ENCODE measurements at places on chromosomes 13 and 19.

- DNase-seq = no peak
These were observed 9.3 kb upstream of the RUBCNL start for GRCh38 chr13:46396341-46396740.

- DNase-seq = no peak
These were observed 398.8 kb downstream of the DLEU7 start for GRCh38 chr13:50444726-50445125.

DNA sequence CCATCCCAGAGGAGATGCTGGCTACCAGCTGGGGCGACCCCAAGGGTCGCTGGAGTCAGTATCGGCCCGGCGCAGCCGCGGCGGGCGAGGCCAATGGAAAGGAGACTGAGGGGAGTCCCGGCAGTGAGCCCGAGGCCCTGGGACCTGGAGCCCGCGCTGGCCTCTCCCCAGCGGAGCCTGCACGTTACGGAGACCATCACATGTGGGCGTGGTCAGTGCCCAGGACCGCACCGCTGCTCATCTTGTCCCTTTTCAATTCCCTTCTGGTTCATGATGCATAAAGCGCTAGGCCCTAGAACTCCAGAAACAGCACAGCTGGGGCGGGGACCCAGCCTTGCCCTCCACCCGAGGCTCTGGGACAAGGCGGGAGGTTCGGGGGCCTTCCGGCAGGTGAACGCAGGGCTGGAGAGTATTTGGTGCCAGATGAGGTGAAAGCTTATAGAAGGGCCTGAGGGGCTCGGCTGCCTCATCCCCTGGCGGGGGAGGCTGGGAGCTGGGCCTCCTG is 8.0 kb downstream of the C19orf25 start:
- DNase-seq = no peak

DNA sequence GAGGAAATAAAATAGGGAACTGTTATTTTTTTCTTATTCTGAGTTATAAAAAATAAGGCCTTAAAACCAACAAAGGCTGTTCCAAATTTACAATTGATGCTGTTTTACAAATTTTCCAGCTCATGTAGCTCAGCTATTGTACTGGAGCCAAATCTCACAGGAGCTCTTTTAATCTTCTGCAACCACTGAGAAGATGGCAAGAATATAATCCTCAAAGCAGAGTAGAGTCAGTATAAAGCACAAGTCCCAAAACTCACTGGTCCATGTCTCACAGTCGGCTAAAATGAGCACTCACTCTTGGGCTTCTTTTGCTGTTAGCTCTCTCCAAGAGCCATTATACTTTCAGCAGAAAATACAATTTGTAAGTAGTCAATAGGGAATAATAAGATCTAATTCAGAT is 1074.4 kb upstream of the PRR20A start:
- no peak for DNase-seq

- DNase-seq = no peak
These were observed 41.8 kb downstream of the RNASEH2B start for GRCh38 chr13:50951366-50951765.

- no peak for DNase-seq
These were observed 595 bp downstream of the TLE2 start for GRCh38 chr19:3028305-3029064.

DNA sequence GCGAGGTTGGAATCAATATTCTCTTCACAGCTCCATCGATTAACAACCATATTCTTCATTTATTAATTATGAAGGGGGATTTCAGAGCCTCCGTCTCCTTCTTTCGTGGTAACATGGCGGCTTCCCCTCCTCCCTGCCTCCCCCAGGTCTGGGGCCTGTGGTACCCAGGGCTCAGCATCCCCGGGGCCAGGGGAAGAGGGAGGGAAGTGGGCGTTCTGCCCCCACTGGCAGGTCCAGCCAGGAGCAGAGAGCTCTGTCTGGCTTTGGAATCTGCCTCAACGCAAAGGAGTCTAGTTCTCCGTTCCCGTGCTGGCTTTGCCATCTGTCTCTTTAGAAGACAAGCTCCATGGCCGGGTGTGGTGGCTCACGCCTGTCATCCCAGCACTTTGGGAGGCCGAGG is 37.8 kb upstream of the ONECUT3 start:
- no peak for DNase-seq

GRCh38 chr19:50513746-50514345 is at the start of gene ASPDH:
Gene ASPDH (minus strand): TSS chr19:50513913. CDS start chr19:50513823, 90 bp downstream.
- no peak for DNase-seq

- DNase-seq = no peak
These were observed 48.7 kb upstream of the MYCBP2 start for GRCh38 chr13:77375560-77376108.

DNA sequence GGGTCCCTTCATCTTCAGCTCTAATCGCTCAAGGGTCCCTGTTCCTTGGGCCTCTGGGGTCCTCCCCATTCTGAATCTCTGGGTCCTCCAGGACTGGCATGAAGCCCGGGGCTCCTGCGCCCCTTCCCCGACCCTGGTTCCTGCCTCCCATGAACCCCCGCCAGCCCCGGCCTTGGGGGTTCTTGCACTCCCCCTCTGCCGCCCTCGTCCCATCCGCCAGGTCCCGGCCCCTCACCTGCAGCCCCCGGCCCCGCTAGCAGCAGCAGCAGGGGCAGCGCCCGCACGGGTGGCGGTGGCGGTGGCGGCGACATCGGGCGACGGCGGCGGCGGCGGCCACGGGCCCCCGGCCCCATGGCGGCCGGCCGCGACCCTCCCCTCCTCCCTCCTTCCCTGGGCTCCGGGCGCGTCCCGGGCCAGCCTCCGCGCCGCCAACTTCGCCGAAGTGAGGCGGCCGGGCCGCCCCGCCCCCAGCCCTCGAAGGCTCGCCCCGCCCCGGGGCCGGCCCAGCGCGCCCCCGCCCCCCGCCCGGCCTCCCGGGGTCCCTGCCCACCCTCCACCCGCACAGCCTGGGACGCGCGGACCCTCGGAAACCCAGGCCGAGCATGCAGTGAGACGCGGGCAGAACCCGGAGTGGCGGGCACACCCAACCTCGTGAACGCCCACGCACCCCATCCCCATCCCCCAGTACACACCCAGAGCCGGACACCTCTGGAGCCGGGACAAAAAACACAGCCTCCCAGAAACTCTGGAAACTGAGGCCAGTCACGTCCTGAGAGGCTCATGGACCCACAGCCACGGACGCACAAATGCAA is at the start of gene NOTCH3:
NOTCH3 (minus strand) TSS at position 443 of the 812 bp plus-strand sequence; CDS start at position 353, 90 bp downstream.
- peak; percentile 54 for DNase-seq

- peak; percentile 79 for DNase-seq
These were observed 885 bp downstream of the TGFB1 start for GRCh38 chr19:41352609-41353465.

DNA sequence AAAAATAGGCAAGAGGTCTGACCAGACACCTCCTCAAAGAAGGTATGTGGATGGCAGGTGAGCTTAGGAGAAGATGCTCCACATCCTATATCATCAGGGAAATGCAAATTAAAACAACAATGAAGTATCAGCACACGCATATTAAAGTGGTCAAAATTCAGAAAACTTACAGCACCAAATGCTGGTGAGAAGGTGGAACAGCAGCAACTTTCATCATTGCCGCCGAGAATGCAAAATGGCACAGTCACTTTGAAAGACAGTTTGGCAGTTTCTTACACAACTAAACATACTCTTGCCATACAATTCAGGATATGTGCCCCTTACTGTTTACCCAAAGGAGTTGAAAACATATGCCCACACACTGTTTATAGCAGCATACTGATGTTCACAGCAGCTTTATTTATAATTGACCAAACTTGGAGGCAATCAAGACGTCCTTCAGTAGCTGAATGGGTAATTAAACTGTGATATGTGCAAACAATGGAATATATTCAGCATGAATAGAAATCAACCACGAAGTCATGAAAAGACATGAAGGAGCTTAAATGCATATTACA is 22.5 kb downstream of the OR10H4 start:
- DNase-seq = no peak

- DNase-seq = no peak
These were observed 15.4 kb upstream of the CCNP start for GRCh38 chr19:40241809-40242384.

- DNase-seq = no peak
These were observed 314.9 kb upstream of the SLITRK5 start for GRCh38 chr13:87356314-87356713.

GRCh38 chr13:31912647-31913401 is 118.8 kb upstream of the FRY start:
- DNase-seq = no peak

DNA sequence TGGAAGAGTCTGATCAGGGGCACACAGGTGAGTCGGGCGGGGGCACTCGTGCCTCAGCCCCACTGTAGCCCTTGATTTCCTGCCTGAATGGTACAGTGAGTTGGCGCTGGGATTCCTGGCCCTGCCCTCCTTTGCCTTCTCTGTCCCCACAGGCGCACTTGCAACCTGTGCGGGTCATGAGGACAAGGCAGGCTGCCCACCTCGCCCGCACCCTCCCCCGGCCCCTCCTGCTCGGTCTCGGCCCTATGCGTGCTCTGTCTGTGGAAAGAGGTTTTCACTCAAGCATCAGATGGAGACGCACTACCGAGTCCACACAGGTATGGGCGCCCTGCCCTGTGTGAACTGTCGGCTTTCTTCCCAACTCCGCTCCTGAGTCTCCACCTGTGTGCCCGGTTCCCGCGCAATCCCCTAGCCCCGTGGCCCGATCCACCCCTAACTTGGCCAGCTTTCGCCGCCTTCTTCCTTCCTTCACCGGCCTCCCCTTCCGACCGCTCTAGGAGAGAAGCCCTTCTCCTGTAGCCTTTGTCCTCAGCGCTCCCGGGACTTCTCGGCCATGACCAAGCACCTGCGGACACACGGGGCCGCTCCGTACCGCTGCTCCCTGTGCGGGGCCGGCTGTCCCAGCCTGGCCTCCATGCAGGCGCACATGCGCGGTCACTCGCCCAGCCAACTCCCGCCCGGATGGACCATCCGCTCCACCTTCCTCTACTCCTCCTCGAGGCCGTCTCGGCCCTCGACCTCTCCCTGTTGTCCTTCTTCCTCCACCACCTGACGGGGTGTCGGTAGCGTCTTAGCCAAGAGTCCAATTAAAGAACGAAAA is 1.6 kb upstream of the KMT2B start:
- DNase-seq = peak; percentile 74

DNA sequence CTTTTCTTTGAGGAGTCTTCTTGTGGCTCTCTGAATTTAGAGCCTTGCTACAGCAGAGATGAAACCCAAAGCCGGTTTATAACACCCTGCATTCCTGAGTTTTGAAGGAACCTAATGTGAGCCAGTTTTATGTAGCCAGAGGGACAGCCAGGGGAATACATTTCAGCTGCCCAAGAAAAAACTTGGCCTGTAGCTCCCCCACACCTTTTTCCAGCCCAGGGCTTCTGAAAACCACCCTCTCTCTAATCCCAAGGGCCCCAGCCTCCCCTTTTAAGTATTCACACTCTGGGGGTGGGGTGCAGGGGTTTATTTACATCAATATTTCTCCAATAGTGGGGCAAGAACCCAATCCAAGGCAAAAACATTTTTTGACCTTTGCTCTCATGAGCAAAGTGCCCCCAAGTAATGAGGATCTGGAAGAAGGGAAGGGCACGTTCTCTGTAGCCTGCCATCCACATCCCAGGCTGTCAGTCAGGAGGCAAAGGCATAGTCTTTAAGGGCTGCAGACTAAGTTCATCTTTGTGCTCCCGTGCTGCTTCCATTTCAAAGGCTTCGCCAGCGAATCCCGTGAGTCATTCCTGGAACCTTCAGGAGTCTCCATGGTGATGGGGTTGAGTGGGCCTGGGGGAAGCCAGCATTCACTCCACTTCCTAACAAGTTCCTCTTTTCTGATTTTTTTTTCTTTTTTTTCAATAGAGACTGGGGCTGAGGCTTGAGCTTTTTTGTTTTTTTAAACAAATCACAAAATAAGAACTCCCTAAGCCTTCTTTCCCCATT is 33.2 kb upstream of the MEDAG start:
- DNase-seq = peak; percentile 80

DNA sequence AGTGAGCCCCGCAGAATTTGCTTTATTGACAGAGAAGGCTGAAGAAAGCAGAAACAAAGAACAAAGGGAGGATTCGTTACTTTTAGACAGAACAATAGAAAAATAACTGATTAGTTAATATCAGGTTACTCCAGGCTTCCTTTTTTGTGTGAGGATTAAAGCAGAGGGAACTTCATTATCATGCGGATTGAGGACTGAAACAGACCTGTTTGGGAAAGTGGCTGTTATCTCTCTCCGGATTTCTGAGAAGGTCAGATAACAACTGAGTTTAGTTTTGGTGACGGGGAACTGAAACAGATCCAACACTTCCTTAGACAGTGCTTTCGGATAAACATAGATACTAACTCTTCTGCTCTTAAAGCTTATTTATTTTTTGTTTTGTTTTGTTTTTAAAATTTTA is 246.4 kb upstream of the ZNF507 start:
- no peak for DNase-seq

- DNase-seq = peak; percentile 97
These were observed 8.1 kb downstream of the ALOX5AP start for GRCh38 chr13:30743319-30744055.

- DNase-seq = no peak
These were observed 84.8 kb downstream of the STOML3 start for GRCh38 chr13:38905861-38906260.

GRCh38 chr13:113796964-113797676 is 38.1 kb downstream of the TMEM255B start:
- DNase-seq = no peak

- no peak for DNase-seq
These were observed 12.2 kb upstream of the ZNF888 start for GRCh38 chr19:52935434-52935833.

GRCh38 chr19:29278716-29279115 is 65.8 kb upstream of the UQCRFS1 start:
- no peak for DNase-seq

- no peak for DNase-seq
These were observed 3.3 kb upstream of the TPP2 start for GRCh38 chr13:102593466-102593865.

DNA sequence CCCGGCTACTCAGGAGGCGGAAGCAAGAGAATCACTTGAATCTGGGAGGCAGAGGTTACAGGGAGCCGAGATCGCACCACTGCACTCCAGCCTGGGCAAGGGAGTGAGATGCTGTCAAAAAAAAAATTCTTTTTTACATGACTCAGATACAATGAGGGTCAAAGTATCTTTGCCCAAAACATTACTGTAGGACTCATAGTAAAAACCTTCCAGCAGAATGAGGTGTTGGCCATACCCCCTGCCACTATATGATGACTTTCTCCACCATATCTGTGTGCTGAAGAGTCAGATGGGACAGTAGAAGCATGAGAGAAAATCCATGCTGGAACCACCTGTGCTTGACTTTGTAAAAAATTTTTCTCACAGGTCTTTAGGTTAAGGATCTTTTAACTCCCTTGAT is 86.7 kb downstream of the COL4A2 start:
- DNase-seq = no peak
